ENCODE measurements at places on chromosomes 2 and 18. TPM values are rescaled to one million over a fixed set of nuclear protein-coding genes. Genes with fewer than 3 reads are reported as not detected.

- ATAC-seq: peak; percentile 23
Observed at GRCh38 chr2:42770288-42771131, 6.6 kb upstream of the OXER1 start.

DNA sequence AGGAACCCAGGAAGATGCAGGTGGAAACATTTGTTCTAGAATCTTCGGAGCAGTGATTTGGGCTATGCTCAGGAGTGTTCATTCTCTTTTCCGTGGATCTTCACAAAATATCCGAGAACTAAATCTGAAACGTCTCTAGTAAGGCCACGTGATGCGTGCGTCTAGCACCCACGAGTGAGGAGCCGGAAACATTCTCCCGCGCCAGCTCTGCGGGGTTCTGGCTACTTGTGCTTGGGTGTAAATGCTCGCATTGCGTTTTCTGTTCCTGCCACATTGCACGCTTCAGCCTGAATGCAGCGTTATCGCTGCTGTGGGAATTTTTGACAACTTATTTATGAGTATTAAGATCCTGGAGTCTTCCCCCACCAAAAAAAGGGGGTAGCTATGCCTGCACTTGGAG is 71.4 kb downstream of the KLHL29 start:
- ATAC-seq: no peak

GRCh38 chr2:96074156-96074555 is 39.4 kb upstream of the GPAT2 start:
- ATAC-seq: no peak

- no peak for ATAC-seq
Observed at GRCh38 chr2:43001787-43002468, 209.5 kb upstream of the HAAO start.

- ATAC-seq: no peak
Observed at GRCh38 chr18:50410894-50411293, 36.0 kb downstream of the SKA1 start.

DNA sequence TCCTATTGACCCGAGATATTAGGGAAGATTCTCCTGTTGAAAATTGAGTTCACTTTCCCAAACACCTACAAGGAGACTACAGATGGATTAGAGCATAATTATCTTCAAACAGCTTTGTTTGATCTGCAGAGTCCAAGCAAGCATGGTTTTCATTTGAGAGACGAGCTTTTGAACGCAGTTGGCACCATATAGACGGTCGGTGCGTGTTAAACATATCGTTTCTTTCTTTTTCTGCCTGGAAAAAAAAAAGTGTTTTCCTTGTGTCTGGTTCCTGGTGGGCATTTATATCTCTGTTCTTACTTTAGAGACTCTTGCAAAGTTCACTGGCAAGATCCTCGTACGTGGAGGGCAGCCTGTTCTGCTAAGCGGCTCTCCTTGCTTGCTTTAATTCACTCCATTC is 248.9 kb downstream of the TMEM182 start:
- no peak for ATAC-seq

DNA sequence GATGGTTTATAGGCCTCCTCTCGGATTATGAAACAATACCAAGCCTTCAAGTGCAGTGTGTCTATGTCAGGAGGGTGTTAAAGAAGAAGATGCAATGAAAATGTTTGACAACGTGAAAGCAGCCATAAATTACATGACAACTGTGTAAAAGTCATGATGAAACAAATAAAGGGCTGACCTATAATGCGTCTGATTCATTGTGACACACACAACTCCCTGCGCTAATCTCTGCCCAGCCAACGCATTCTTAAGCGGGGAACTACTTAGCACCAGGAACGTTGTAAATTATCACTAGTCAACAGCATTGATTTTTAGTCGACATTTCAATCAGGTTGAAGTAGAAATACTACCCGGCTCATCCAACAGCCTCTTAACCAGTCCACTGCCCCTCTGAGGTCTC is 26.8 kb downstream of the BCL11A start:
- no peak for ATAC-seq

DNA sequence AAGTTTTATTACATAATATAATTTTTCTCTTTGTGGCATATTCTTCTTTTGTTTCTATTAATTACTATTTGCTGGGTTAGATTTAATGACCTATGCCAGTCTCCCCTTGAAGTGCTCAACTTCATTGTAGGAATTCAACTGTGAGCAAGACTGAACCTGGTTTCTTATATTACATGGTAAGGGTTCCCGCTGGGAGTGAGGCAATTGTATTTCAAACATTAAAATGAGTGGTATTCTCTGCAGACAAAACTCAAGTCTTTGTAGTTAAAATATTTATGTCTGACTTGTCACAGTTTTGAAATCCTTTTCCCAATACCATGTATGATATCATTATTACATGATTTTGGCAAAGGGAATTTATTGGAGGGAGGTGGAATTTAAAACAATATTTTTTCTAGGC is 278.7 kb downstream of the GULP1 start:
- no peak for ATAC-seq

- ATAC-seq: no peak
Observed at GRCh38 chr2:105860567-105860966, 115.9 kb downstream of the NCK2 start.

GRCh38 chr2:212266297-212266696 is 272.3 kb downstream of the ERBB4 start:
- no peak for ATAC-seq

- ATAC-seq: no peak
Observed at GRCh38 chr2:85134255-85134895, 1.2 kb downstream of the TCF7L1 start.

GRCh38 chr2:233433794-233434193 is 79.5 kb downstream of the DGKD start:
- no peak for ATAC-seq

DNA sequence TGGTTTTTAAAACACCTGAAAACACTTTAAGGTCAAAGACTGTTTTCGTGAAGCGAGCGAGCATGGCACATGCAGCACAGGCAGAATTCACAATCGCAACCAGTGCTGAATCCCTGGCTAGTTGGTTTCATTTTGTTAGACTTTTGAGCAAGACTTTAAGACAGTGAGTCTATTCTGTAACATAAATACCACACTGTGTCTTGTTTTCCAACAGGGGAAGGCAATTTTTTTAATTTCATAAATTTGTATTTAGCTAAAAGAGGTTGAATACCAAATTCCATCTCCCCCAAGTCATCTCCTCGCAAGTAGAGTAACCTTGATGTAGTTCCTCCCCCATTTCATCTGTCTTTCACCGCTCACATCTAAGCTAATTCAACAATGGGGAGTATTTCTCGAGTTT is 1.4 kb downstream of the CERKL start:
- no peak for ATAC-seq

DNA sequence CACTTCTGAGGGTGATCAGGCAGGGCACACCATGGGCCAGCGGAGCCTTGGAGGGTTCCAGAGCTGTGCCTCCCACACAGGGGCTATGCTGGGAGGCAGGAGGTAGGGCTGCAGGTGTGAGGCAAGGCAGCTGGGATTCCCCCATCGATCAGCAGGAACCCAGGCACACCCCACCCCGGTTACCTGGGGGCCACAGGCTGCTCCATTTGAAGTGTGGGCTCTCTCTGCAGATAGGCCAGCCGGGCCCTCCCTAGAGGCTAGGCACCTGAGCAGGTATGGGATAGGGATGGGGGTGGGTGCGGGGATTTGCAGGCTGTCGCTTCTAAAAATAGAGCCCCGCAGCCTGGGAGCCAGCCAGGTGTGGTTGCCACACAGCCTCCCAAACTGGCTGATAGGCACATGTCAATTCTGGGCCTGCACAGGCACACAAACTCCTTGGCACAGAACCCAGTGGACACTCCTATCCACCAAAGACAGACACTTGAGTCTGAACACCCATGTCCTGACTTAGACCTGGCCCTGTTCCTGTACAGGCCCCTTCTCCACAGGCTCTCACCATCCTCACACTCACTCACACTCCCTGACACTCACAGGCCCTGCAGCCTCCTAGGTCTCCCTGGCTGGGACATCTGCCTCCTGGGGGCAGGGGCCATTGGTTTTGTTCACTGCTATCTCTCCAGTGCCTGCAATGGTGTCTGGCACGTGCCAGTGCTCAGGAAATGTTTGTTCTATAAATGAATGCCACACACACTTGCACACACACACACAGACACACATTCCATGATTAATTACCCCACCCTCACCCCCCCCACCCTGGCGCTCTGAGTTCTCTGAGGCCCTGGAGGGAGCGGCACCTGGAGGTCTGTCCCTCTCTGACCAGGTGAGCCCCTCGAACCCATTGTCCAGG is 73.4 kb downstream of the ZFP36L2 start:
- ATAC-seq: no peak

DNA sequence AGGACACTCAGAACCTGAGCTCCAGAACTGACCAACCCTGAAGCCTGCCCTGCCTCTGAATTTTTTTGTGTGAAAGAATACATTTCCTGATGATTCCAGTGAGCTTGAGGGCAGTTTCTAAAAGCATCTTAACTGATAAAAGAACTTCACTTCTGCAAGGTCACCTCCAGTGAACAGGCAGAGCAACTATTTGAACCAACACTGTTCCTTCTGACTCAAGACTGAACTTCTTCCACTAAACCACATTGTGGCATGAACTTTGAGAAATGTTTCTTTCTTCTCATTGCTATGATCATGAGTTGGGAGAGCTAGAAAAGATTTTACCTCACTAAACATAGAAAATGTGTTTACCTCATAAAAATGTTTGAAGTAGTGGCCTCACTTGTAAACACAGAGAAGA is 83.8 kb upstream of the SERTAD2 start:
- ATAC-seq: peak; percentile 90

DNA sequence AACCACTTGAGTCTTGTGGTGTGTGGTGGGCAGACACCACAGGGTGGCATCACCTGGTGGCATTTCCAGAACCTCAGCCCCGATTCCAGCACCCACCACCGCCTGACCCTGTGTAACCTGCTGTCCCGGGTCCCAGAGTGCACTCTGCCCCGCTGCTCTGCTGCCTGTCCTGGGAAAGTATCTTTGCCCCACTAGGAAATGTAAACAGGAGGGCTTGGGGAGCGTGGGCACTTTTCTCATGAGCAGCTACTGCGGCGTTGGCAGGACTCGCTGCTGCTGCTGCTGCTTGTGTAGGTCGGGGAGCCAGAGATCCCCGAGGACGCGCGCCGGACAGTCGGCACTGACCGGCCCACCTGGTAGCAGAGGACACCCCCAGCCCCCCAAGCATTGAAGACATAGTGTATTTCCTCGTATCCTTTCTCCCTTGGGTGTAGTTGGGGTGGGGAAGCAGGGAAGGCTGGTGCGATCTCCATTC is 13.4 kb downstream of the DTYMK start:
- ATAC-seq: peak; percentile 20

DNA sequence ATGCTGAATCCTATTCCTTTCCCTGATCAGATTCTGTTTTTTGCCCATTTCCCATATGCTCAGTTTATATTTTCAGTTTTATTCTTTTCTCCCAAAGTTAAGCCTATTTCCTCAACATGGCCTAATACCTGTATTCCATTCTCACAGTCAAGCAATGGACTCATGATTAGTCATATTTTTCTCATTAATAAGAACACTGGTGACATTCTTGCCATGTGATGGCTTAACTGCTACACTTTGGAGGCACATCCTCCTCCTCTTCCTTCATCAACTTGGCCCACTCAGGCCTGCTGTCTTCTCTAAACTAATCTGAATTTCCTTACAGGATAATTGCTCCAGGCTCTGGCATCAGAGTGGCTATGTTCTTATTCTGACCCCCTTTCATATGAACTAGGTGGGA is 679.2 kb downstream of the NYAP2 start:
- ATAC-seq: no peak

- no peak for ATAC-seq
Observed at GRCh38 chr2:8671176-8671575, 10.7 kb upstream of the ID2 start.

DNA sequence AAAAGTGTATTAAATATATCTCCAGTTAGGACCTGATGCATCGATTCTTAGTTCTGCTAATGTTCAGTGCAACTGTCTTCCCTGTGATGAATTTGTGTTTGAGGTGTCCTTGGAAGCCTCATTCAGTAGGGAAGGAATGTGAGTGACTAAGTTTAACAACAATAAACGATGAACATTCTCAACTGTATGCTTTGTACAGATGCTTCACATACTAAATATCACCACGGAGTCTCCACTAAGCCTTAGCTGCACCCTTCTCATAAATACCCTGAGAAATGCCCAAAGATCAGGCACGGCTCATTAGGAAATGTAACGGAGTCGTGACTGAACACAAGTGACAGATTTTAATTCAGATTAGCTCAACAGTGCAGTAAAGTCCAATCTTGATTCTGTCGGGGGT is 24.4 kb upstream of the AGFG1 start:
- ATAC-seq: no peak

AQP4 gene
- not detected for total RNA-seq

RFX8 gene
- 0.45 TPM for total RNA-seq

CXCR4 gene
- total RNA-seq: 330 TPM

RSAD2 gene
- 4.5 TPM for total RNA-seq

EHD3 gene
- total RNA-seq: 1.1 TPM

GNLY gene
- total RNA-seq: 10.6 TPM

TUBA4B gene
- not detected for total RNA-seq

COPS7B gene
- 41.5 TPM for total RNA-seq

CHRND gene
- not detected for total RNA-seq

DIPK1C gene
- total RNA-seq: not detected

Measured in activated T-helper 17 cell treated with anti-CD3 and anti-CD28 coated beads, Interleukin-2, amount 50 U/mL, for 72 hours (primary cell).